ENCODE measurements at places on chromosomes 4 and X. TPM values are rescaled to one million over a fixed set of nuclear protein-coding genes. Genes with fewer than 3 reads are reported as not detected.

DNA sequence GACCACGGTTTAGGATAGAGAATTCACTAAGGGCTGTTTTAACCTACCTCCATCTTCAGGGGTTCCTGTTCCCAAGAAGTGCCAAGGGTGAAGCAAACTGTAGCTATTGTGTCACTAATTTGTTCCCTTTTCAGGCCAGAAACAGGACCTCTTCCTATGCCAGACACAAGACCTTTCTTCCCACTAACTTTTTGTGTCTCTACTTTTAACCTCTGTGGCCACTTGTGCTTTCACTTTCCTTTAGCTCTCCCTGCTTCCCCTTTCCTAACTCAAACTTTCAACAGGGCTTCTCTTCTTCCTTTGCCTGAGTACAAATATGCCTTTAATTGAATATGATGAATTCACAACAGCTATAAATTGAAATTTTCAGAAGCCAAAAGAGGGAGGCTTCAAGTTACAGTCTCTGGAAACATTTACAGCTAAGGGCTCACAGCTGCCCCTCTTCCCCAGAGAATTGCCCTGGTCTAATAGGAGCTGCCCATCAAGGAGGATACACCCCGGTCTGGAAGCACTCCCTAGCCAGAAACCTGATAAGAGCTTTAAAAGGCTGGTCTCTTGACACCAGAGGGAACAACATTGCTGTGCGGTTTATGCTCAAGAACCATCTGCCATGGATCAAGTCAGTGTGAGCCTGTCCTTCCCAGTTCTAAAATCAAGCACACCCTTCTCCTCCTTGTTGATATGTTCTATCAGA, 61.7 kb upstream of the PLS3 start:
- DNase-seq, result no peak
- H3K36me3 ChIP-seq, result no peaks in the 10 kb centered on the region
- no peak overlapping the region for H3K27ac ChIP-seq
- H3K4me1 ChIP-seq, result no peaks in the 10 kb centered on the region

The GPR50 gene
- not detected for total RNA-seq

The SERPINA7 gene
- total RNA-seq, result not detected

DNA sequence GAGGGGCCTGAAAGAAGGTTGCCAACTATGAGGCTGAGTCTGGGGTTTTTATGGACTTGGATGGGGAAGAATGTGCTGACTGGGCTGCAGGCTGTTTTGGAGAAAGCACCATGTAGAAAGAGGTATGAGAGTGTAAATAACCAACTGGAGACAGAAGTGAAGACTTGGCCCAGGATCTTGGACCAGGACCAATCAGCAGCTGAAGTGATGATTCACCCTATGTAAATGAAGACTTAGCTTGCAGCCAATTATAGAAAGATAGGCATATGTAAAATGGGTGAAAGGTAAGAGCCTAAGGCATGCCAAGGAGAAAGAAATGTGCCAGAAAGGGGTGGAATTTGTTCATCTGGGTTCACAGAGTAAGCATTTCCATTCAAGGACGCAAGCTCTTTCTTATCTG, 856.7 kb upstream of the PRKX start:
- no peak overlapping the region for H3K4me3 ChIP-seq
- peaks cover 3% of the 10 kb centered on the region for H3K27me3 ChIP-seq
- no peaks in the 10 kb centered on the region for H3K4me1 ChIP-seq
- DNase-seq, result no peak
- H3K27ac ChIP-seq, result no peak overlapping the region

GRCh38 chr4:6161921-6162464, 38.4 kb downstream of the JAKMIP1 start:
- peaks cover 4% of the 10 kb centered on the region for H3K27me3 ChIP-seq
- no peak overlapping the region for H3K4me3 ChIP-seq
- DNase-seq, result no peak
- H3K27ac ChIP-seq, result no peak overlapping the region

GRCh38 chrX:137428221-137428661, 137.7 kb upstream of the ZIC3 start:
- no peak overlapping the region for H3K27ac ChIP-seq
- H3K27me3 ChIP-seq, result peaks cover 88% of the 10 kb centered on the region
- peaks cover 8% of the 10 kb centered on the region for H3K4me1 ChIP-seq
- H3K36me3 ChIP-seq, result peaks cover 2% of the 10 kb centered on the region
- H3K4me3 ChIP-seq, result peak overlapping the region; percentile 61

GRCh38 chr4:4203688-4204400, 22.9 kb downstream of the OTOP1 start:
- no peaks in the 10 kb centered on the region for H3K36me3 ChIP-seq
- H3K27me3 ChIP-seq, result peaks cover 38% of the 10 kb centered on the region
- H3K4me1 ChIP-seq, result peaks cover 2% of the 10 kb centered on the region
- no peak overlapping the region for H3K27ac ChIP-seq
- no peak overlapping the region for H3K4me3 ChIP-seq

- no peak overlapping the region for H3K4me3 ChIP-seq
- no peaks in the 10 kb centered on the region for H3K27me3 ChIP-seq
- no peak for DNase-seq
- peaks cover 3% of the 10 kb centered on the region for H3K36me3 ChIP-seq
Measured at GRCh38 chr4:152359208-152360044, 176.5 kb downstream of the FBXW7 start.

DNA sequence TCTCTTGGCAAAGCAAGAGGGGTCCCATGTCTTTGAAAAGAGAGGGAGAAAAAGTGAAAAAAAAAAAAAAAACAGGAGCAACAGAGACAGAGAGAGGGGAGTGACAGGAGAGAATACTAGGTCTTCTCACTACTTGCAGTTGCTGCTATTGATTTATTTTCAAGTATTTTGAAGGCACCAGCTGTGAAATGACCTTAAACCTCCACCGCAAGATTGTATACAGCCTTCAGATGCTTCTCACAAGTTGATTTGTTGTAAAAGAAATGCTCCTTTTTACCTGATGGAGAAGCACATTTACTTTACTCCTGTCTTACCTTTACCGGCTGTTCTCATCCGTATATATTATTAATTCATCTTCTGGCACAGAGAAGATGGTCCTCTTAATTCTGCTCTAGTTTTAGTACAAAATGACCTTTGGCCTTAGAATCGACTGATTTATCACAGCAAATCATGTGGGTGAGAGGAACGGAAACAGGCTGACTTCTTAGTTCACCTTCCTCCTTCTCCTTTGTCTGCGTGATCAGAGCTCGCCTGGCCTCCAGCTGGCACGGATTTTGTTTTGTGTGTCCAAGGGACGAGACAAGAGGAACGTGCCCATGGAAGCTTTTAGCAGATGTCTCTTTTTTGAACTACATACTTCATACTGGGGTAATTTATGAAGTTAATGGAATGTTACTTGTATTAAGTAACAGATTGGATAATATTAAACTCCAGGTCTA, 82.4 kb upstream of the PACRGL start:
- peaks cover 7% of the 10 kb centered on the region for H3K27me3 ChIP-seq
- no peak for DNase-seq
- H3K4me3 ChIP-seq, result no peak overlapping the region

The DUX4 gene
- total RNA-seq, result not detected

The EFNB1 gene
- total RNA-seq, result 4.3 TPM

The CNGA1 gene
- total RNA-seq, result 0.34 TPM

The F8A3 gene
- total RNA-seq, result 8.8 TPM

- no peak overlapping the region for H3K4me3 ChIP-seq
- H3K27me3 ChIP-seq, result no peaks in the 10 kb centered on the region
- H3K4me1 ChIP-seq, result peaks cover 29% of the 10 kb centered on the region
- DNase-seq, result no peak
Measured at GRCh38 chr4:78667764-78668163, 108.4 kb upstream of the BMP2K start.

- no peaks in the 10 kb centered on the region for H3K36me3 ChIP-seq
- H3K4me3 ChIP-seq, result no peak overlapping the region
- H3K4me1 ChIP-seq, result no peaks in the 10 kb centered on the region
Measured at GRCh38 chrX:68018248-68019203, 414.8 kb downstream of the OPHN1 start.

The SPACA5 gene
- not detected for total RNA-seq

The HHIP gene
- total RNA-seq, result not detected

DNA sequence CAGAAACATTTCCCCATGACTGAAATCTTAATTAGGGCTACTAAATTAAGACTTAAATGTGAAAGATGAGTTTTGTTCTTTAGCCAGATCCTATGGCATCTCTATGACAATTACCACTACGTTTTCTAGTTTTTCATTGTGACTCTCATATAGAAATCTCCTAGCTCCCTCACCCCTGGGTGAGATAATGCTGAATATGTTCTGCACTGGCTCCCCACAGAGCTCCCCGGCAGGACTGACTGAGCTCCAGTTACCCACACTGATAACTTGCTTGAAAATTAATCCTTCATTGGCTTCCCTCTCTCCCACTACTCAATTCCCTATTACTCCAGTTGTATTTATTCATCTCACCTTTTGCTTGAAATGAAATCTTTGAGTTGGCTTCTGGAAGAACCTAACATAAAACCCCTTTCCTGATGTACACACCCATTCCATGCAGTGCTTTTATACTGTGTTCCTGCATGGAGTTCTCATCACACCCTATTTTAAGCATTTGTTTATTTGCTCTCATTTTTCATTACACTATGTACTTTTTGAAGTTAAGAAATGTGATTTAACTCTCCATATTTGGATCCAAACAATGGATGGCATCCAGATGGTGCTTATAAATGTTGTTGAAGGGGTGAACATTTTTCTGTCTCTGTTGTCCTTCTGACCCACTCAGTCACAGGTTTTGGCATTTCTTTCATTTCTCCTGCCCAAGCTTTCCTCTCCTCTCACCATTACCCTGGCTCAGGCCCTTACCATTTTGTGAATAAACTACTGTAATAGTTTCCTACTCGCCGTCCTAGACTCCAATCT, 623.4 kb downstream of the SPRY1 start:
- peaks cover 7% of the 10 kb centered on the region for H3K4me1 ChIP-seq
- H3K27ac ChIP-seq, result no peak overlapping the region
- H3K4me3 ChIP-seq, result no peak overlapping the region
- no peak for DNase-seq
- no peaks in the 10 kb centered on the region for H3K36me3 ChIP-seq
- peaks cover 6% of the 10 kb centered on the region for H3K27me3 ChIP-seq

GRCh38 chr4:75542824-75543223, 13.0 kb upstream of the ODAPH start:
- H3K27ac ChIP-seq, result no peak overlapping the region
- H3K36me3 ChIP-seq, result peaks cover 4% of the 10 kb centered on the region
- H3K27me3 ChIP-seq, result no peaks in the 10 kb centered on the region
- H3K4me1 ChIP-seq, result no peaks in the 10 kb centered on the region
- H3K4me3 ChIP-seq, result no peak overlapping the region
- DNase-seq, result no peak

All from activated naive CD8-positive, alpha-beta T cell treated with anti-CD3 and anti-CD28 coated beads for 36 hours (primary cell).